A549 (cell line): ENCODE measurements at places on chromosomes 6 and 20. TPM values are rescaled to one million over a fixed set of nuclear protein-coding genes. Genes with fewer than 3 reads are reported as not detected.

GRCh38 chr6:164151161-164152120 lies 736.9 kb downstream of the QKI start:
- DNase-seq: no peak

DNA sequence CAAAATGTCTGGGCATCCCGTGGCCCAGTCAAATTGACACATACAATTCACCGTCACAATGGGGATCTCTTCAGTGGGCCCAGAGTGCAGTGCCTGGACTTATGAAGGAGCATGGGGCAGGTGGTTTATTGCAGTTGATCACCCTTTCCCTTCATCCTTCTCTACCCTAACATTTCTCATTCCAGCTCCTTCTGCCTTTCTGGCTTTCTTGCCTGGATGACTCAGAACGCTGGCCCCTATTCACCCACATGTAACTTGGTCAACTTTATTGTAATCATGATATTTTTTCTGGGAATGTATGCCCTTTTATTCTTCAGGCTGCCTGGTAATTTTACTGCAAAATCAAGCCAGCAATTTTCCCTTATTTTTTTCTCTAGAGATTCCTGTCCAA lies 179.9 kb upstream of the DTNBP1 start:
- DNase-seq: no peak

GRCh38 chr6:162019349-162019748 lies 708.2 kb downstream of the PRKN start:
- DNase-seq: no peak

DNA sequence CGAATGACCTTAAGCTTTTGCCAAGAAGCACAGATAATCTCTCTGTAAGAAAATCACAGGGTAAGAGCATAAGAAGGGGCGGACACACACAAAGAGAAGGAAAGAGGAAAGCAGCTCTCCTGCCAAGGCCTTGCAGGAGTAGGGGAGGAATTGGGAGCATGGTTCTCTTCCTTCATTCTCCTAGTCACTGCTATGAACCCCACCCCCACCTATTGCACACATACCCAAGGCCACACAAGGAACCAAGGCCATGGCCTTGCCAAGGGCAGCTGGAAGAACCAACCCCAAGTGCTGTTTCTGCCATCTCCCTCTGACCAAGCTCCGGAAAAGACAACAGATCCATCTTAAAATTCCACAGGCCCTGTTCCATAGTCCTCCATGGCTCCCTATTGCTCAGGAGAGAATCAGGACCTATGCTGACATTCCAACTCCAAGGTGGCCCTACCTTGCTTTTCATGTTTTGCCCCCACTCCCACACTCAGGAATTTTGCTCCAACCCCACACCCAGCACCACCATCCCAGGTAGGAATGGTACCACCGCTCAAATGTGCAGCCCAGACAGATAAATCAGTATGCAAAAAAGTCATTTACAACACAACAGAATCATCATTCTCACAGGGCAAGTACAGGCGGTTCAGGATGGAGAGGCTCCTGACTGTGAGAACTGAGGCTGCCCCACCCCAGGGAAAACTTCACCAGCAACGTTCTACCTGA lies 31.3 kb downstream of the TRAM2 start:
- DNase-seq: no peak

The EYA4 gene
- 10.6 to 14.4 TPM (median 11.3 TPM) in 3 replicates for polyA plus RNA-seq

GRCh38 chr6:22432060-22432459 lies 135.2 kb upstream of the PRL start:
- DNase-seq: no peak

GRCh38 chr20:15332711-15333160 lies 995.3 kb upstream of the FLRT3 start:
- DNase-seq: no peak

- DNase-seq: no peak
Observed at GRCh38 chr6:141265756-141266623, 866.7 kb upstream of the GJE1 start.

DNA sequence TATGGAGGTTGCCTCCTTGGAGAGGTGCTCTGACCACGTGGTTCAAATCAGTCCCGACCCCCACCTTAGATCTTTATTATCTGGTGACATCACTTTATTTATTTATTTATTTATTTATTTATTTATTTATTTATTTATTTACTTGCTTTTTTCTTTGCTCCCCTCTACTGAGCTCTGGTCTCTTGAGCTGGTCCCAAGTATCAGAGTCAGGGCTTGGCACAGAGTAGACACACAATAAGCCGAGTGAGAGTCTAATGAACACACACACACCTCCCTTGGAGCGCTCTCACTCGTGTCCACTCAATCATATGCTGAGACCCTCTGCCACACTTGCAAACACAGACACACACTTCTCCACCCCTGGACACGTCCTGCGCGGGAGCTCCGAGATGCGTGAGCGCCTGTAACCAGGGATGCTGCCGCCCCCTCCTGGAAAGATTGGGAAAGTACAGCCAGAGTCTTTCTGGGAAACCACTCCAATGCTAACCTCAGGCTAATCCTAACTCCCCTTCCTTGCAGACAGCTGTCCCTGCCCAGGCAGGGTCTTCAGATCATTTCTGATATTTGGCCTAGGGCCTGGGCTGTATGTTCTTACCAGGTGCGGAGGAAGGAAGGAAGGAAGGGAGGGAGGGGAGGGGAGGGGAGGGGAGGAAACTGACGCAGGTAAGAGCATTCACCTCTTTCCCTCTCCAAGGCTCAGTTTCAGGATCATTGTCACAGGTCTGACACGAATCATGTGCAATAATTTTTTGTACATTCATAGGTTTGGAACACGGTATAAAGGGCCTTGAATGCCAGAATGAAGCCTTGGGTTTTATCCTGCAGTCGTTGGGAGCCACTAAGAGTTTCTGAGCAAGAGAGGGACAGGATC lies 70.9 kb downstream of the STK35 start:
- DNase-seq: peak; percentile 88

- DNase-seq: no peak
Observed at GRCh38 chr6:39102821-39103136, 12.2 kb downstream of the SAYSD1 start.

The PAK5 gene
- polyA plus RNA-seq: not detected in 3 replicates

DNA sequence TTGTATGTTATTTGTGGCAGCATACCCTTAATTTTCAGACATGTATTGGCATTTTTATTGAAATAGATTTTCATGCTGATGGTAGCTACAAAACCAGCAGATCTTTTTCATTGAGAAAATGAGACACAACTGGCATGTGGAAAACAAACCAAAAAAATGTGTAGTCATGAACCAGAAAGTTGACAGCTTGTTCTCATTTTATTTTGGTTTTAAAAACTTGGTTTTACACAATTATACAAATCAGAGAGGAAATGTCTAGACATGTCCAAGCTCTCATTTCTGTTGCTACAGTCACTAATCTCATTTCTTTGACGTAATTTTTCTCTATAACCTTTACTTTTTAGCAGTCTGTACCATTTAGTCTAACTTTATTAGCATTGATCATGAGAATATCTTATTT lies 85.4 kb downstream of the GRIK2 start:
- DNase-seq: no peak
